Glutamatergic neuron (in vitro differentiated cells): ENCODE measurements at places on chromosomes 3 and 15.

DNA sequence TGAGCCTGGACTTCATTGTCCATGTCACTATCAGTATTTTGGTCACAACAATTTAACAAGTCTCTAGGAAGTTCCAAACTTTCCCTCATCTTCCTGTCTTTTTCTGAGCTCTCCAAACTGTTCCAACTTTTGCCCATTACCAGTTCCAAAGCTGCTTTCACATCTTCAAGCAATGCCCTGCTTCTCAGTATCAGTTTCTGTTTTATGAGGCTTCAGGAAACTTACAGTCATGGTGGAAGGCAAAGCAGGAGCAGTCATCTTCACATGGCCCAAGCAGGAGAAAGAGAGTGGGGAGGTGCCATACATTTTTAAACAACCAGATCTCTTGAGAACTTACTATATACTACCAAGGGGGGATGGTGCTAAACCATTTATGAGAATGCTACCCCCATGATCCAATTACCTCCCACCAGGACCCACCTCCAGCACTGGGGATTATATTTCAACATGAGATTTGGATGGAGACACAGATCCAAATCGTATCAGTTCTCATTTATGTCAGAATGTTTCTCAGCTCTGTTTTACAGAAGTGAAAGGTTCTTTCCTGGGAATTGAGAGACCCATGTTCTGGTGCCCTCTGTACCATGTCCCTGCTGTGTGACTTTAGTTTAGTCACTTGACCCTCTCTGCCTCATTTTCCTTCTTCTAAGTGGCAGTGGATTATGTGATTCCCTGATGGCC is 169.7 kb downstream of the PLCL2 start:
- DNase-seq, result no peak

GRCh38 chr3:113660896-113661295 is 35.5 kb downstream of the USF3 start:
- DNase-seq, result no peak

DNA sequence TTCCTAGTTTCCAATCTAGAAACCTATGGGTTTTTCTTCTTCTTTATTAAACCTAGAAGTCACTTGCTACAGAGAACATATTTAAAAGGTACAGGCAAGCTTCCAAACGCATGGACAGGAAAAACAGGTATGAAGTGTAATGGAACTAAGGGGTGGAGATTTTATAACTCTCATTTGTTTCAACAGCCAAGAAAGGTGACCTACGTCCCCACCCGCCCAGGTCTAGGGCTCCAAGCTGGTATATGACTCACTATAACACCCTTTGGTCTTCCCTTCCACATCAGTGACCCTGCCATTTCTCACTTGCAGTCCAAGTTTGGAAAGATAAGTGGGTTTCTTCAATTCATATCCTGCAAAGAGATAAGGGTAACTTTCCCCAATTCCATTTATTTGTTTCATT is 6.0 kb upstream of the LIPH start:
- no peak for DNase-seq

- no peak for DNase-seq
Measured at GRCh38 chr3:24336101-24336500, 158.5 kb downstream of the THRB start.

- DNase-seq, result no peak
Measured at GRCh38 chr3:135636596-135636995, 328.9 kb upstream of the PPP2R3A start.

- DNase-seq, result no peak
Measured at GRCh38 chr15:101394654-101395053, 94.9 kb downstream of the PCSK6 start.

- no peak for DNase-seq
Measured at GRCh38 chr15:58551084-58551763, 119.4 kb downstream of the LIPC start.

DNA sequence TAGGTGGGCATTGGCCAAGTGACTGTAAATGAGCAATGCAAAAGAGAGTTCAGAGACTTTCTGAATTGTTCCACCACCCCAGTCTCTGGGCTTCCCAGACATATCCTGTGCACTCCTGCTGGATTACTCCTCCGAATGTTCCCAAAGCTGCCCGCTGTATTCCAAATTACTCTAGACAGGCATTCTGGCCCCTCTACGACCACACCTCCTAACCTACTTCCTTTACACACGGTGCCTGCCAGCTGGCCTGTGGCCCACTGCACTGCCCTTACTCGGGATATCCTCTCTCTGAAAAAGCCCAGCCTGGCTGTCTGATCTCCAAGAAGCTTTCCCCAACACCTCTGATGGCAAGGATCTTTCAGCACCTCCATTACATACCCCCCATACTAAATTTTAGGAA is 66.6 kb downstream of the DUT start:
- no peak for DNase-seq

GRCh38 chr15:88696254-88696653 is 57.4 kb downstream of the ISG20 start:
- DNase-seq, result no peak

- DNase-seq, result no peak
Measured at GRCh38 chr15:90570643-90571042, 40.9 kb downstream of the CRTC3 start.

DNA sequence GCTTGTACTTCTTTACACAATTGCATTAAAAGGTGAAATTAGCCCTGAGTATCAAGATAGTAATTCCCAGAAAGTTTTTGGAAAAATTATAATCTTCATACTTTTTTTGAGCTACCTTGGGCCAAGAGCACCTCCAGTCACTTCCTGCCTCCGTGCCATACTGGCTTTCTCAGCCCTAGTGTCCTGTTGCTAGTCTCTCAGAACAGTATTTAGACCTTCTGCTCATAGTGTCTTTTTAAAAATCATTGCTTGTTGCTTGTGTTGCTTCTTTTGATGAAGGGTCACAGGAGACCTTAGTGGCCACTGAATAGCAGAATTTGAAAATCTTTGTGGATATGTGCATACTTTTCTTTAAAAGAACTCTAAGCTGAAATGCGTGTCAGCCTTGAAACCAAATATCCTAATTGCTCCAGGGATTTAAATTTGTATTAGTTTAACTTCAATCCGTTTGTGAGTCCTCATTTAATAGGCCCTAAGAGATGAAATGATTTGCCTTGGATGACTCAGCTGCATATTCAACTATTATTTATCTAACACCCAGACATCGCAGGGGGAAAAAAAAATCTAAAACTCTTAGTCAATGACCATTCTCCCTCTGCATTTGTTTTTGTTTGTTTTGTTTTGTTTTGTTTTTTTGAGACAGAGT is 29.1 kb upstream of the LXN start:
- DNase-seq, result no peak

GRCh38 chr3:98032265-98032664 is 2.9 kb downstream of the GABRR3 start:
- no peak for DNase-seq

DNA sequence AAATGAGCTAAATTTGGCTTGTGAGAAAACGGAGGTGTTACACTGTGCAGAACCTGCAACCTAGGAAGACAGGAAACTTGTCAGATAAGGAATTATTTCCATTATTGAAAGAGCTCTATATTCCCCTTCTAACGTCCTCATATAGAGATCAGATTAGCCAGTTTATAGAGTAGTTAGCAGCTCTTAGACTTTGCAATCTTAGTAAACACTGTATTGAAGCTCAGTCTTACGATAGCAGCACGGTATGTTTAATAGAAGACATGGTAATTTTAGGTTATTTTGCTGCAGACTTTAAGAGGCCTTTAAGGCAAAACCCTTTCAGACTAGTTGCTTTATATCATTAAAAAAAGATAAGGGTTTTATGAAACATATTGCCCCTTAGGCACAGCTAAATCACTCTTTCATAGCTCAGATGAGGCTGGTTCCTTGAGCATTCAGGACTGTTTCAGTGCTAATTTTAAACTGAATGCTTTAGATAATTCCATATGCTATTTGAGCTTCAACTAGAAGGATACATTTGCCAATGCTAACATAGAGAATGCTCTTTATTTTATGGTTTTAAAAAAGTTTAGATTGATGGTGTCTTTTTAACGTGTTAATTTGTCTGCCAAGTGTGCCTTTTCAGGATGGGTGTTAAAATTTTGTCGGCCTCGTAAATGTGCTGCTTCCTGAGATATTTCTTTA is 234.3 kb downstream of the PYDC2 start:
- DNase-seq, result no peak

- no peak for DNase-seq
Measured at GRCh38 chr3:140285380-140285779, 350.4 kb downstream of the CLSTN2 start.

DNA sequence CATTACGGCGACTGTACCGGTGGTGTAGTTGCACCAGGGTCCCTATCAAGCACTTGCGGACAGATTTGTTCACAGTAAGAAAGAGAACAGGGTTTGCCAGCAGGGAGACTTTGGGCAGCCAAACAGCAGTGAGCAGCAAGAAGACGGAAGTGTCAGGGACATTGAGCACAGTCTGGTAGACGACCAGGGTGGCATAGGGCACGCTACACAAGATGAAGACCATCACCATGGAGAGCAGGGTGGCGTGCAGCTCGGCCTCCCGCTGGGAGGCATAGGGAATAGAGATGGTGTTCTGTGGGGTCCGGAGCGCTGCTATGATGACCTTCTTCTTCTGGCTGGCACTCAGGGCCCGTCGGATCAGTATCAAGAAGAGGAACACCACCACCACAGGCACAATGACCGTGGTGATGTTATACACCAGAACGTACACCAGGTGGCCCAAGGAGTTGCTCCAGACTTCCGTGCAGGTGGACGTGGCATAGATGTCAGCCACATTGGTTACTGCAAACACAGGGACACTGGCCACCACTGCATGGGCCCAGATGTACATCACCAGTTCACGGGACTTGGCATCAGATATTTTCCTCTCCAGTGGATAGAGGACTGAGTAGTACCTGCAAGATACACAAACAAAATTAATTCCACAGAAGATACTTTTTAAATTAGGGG is 19.1 kb upstream of the FSIP1 start:
- DNase-seq, result peak; percentile 29

DNA sequence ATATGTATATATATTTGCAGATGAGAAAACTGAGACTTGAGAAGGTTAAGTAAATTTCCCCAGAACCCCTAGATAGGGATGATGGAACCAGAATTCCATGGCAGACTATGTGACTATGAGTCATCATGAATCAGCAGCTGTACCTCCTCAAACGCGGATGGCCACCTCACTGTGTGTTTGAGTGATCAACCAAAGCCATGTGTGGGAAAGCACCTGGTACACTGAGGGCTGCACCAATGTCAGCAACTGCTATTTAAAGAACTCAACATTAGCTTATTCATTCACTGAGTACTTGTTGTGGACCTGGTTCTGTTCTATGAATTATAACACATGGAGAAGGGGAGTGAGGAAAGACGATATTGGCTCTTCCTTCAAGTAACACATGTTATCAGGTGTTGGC is 377.0 kb downstream of the GAP43 start:
- no peak for DNase-seq

GRCh38 chr3:153215966-153216365 is 53.9 kb downstream of the RAP2B start:
- no peak for DNase-seq

DNA sequence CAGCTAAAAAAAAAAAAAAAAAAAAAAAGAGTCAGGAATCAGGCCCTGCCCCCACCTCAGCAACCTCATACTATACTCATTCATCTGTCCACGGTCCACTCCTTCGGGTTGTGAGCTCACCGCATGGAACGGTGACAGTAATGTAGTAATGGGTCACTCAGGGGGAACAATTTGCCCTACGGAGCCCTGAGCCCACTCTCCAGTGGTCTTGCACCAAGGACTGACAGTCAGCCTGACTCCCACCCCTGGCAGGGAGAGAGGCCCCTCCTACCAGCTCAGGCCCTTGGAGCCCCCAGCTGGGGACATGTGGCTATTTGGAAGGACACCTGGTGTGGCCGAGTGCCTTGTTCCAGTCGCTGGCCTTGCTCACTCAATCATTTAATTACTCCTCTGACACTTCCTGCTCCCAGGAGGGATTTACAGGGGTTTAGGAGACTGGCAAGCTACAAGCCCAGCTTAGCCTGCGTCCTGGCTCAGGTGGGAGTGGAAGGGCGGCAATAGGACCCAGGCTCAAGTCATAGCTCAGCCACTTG is 19.9 kb upstream of the CACNA2D2 start:
- peak; percentile 71 for DNase-seq

- DNase-seq, result no peak
Measured at GRCh38 chr3:112984485-112984884, 6.3 kb upstream of the GTPBP8 start.

GRCh38 chr3:45082142-45082538 is 56.0 kb downstream of the CLEC3B start:
- DNase-seq, result no peak

DNA sequence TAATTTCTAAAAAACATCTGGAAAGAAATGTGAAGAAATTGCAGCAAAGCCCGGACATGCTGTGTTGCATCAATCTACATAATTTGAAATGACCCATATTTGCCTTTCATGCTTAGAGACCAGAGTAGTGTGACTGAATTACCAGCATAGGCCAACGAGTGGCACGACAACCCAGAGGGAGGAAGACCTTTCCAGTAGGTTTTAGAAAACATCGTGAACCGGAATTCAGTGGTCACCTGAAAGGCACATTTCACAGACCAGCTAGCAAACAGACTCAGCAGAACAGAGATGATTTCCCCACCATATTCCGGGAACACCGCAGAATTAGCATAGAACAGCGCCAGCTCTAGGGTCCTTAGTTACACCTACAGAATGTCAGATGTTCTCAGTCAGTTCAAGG is 620.0 kb upstream of the ZNF385D start:
- DNase-seq, result no peak

- no peak for DNase-seq
Measured at GRCh38 chr3:102536456-102536855, 101.6 kb downstream of the ZPLD1 start.

DNA sequence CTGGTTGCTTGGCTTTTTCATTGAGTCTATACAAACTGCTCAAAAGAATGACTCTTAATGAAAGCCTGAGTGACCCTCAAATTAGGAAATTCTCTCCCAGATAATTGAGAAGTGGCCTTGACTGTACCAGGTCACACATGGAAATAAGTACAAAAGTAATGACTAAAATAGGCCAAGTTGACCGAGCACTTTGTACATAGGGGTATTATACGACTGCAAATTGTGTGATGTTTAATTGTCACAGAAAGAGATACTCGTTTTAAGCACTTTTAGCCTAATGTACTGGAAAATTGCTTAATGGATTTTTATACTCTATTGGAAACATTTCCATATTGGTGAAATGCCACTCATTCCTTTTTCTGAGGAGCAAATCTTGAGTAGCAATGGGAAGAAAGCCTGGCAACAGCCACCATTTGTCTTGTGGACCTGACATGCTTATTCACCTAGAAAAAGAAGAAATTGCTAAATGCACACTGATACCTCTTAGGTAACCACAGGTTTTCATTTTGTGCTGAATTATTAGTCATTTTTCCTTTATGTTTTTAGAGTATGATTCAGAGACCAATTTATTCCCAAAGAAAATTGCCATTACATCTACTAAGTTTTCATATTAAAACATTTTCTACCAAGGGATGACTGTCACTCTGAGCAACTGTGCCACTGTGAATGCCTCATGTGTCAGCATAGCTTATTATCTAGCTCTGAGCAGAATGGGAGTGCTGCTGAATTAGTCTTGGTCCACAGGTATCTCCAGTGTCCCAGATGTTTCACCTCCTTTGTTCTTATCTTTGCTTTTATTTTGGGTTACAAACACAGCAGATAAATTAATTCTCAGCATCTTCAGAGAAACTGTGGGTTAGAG is 8.9 kb upstream of the PXK start:
- DNase-seq, result no peak

GRCh38 chr3:196016485-196016884 is 65.4 kb downstream of the TFRC start:
- DNase-seq, result no peak
